ENCODE measurements at places on chromosomes 11 and 22. TPM values are rescaled to one million over a fixed set of nuclear protein-coding genes. Genes with fewer than 3 reads are reported as not detected.

The ART5 gene
- total RNA-seq, result not detected

The SCUBE1 gene
- not detected for total RNA-seq

The C11orf52 gene
- not detected for total RNA-seq

The IGSF9B gene
- total RNA-seq, result 0.64 TPM

The TMEM258 gene
- 184 TPM for total RNA-seq

The RBMXL2 gene
- not detected for total RNA-seq

The KREMEN1 gene
- 0.92 TPM for total RNA-seq

The TPBGL gene
- total RNA-seq, result 0.33 TPM

The MS4A6E gene
- total RNA-seq, result not detected

The ADM2 gene
- total RNA-seq, result 0.79 TPM

The SPINDOC gene
- 32.8 TPM for total RNA-seq

The OR8D1 gene
- total RNA-seq, result not detected

The CTSC gene
- 0.06 TPM for total RNA-seq

The RASD2 gene
- not detected for total RNA-seq

The OPCML gene
- 0.13 TPM for total RNA-seq

The OR56B4 gene
- total RNA-seq, result not detected

The SLC22A24 gene
- not detected for total RNA-seq

The SLC5A12 gene
- not detected for total RNA-seq

The MAJIN gene
- total RNA-seq, result not detected

The AQP11 gene
- total RNA-seq, result 0.48 TPM

The BDNF gene
- 11.9 TPM for total RNA-seq
